ENCODE measurements at places on chromosomes 11 and 22.

DNA sequence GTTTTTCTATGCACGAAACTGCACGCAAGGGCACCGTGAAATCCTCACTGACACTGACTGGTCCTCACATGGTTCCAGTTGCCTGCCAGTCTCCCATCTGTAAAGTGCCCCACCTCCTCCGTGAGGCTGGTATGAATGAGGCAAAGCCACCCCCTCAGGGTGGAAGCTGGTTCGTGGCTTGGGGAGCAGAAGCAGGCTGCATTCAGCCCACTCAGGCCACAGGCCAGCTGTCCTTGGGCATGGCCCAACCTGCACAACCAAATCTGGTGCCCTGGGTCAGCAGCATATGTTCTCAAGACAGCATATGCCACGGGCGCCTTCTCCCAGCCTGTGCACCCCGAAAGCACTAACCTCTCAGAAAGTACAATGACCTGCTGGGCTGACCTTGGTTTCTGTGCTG is 29.3 kb downstream of the SERPINH1 start:
- no peak for DNase-seq

GRCh38 chr11:18248561-18248960 is at the start of gene SAA2:
TSS of gene SAA2 (minus strand) at chr11:18248668. CDS start at chr11:18248011, 657 bp downstream.
- peak; percentile 53 for DNase-seq

GRCh38 chr11:131468565-131468964 is 98.2 kb downstream of the NTM start:
- DNase-seq: no peak

- DNase-seq: no peak
Measured at GRCh38 chr11:71322861-71323582, 70.6 kb upstream of the SHANK2 start.

GRCh38 chr11:72807021-72807693 is 7.1 kb upstream of the ATG16L2 start:
- no peak for DNase-seq

DNA sequence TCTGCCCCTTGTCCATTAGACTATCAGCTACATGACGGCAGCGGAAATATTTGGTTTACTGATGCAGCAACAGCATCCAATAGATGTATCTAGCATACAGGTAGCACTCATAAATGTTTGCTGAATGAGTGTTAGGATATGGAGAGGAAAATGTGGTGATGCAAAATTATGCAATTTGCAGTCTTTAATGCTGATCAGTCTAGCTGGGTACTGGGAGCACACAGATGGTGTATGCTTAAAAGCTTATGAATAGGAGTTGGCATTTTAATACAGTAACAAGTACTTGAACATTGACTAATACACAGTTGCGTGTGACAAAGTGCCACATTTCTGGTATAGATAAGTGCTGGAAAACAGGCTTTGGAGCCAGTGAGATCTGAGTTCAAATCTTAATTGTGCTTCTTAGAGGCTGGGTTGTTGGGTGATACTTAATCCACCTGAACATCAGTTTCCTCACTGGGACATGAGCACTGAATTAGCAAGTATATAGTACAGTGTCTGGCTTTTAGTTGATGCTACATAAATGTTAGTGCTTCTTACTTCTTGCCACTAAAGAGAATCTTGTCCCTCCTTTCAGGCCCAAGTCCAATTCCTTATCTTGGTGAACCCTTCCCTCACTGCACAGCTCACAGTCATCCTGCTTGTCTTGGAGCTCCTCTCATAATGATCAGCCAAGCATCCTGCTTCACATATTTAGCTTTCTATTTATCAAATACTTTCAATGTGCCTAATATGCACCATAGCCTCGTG is 99.6 kb downstream of the TIMP3 start:
- no peak for DNase-seq

GRCh38 chr11:130817330-130817944 is 98.8 kb downstream of the SNX19 start:
- DNase-seq: peak; percentile 74

DNA sequence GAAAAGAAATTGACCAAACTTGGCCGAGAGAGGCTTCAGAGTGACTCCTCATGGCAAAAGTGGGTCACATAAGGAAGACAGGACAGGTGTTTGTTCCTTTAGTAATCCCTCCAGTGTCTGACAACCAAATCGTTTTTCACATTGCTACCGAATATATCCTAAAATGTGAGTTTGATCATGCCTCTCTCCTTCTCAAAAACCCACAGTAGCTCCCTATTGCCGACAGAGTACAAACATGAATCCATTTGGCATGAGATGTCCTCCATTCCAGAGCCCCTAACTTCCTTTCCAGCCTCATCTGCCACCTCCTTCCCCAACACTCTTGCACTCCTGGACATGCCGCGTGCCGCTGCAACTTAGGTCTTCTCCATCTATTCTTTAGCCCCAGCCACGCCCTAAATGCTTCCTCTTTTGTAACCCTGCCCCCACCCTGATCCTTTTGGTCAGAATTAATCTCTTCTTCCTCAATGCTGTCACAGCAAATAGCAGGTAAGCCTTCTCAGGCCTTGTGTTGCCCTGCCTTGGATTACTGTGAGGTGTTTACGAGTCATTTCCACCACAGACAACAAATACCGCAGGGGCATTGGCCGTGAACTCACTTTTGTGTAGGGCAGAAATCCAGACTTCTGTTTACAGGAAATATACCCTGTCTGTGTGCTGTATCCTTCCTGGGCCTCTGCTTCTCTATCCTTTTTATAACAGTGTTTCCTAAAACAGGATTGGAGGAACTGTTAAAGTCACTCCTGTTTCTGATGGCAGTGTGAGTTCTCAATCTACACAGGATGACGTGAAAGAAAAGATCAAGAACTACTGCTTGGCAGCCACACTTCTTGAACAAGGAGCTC is 66.0 kb upstream of the FTH1 start:
- DNase-seq: peak; percentile 39

DNA sequence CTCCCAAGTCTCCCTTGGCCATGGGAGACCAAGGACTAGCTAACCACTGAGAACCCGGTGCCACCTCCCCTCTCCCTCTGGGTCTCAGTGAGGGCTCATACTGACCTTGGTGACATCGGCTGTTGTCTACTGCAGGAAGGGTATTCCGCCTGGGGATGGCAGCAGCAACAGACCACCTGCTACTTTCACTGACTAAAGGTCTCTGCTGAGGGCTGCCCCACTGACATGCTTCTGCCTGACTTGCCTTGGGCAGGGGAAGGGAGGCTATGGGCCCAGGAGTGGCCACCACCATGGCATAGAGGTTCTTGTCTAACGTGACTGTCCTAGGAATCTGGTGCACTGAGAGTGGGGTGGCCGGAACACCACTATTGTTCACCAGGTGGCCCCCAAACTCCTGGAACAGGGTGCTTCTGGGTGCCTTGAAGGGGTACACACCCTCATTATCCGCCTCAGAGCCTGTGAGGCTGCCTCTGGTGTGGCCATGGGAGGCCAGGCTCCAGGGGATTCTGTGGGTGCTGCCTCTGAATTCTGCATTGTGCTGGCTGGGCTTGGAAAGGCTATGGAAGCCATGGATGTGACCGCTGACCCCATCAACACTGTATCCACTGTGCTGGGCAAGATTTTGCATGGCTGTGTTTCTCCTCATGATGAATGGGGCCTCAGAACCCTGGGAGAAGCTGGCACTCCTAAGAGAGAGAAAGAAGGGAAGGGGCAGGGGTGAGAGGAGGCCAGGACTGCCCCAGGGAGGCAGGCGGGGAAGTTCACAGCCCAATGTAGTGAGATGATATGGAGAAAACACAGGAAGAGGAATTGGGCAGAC is 38.3 kb downstream of the GAB4 start:
- DNase-seq: no peak

All from RCC 7860 (cell line).